Fibroblast of skin of left quadriceps (primary cell): ENCODE measurements at places on chromosomes 7 and 10.

GRCh38 chr7:21251151-21251800 is 176.6 kb upstream of the SP4 start:
- no peak for DNase-seq

- no peak for DNase-seq
Measured at GRCh38 chr10:119416855-119417254, 125.7 kb downstream of the RGS10 start.

GRCh38 chr7:23544913-23545354 is 13.2 kb upstream of the TRA2A start:
- no peak for DNase-seq

DNA sequence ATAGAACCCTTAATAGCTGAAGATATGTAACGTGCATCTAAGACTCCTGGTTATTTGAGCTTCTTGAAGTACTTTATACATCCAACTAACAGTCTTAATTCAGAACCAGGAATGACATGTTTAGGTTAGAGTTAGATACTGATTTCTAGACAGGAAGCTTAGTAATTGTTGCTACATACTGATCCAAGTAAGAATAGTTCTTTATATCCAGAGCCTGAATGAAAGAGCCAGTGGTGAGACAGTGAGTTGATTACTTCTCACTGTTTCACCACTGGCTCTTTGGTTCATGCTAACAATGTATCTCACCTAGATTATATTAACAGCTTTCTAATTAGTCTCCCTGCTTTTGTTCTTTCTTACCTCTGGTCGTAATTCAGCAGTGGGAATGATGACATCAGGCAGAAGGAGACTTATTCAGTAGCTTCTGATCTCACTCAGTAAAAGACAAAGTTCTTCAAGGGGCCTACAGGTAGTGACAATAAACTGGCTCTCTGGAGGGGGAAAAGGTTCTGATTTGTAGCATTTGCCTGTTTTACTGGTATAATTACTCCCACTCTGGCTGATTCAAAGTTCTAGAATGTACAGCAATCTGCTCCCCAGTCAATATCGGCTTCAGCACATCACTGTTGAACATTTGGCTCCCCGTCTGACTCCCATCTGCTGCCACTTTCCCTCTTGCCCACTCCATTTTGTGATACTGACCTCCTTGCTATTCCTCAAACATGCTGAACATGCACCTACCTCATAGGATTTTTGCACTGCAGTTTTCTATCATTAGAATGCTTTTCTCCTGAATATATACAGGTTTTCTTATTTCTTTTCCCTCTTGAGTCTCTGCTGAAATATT is 29.1 kb downstream of the MCU start:
- no peak for DNase-seq

- DNase-seq: no peak
Measured at GRCh38 chr7:132420527-132420926, 155.7 kb downstream of the PLXNA4 start.

DNA sequence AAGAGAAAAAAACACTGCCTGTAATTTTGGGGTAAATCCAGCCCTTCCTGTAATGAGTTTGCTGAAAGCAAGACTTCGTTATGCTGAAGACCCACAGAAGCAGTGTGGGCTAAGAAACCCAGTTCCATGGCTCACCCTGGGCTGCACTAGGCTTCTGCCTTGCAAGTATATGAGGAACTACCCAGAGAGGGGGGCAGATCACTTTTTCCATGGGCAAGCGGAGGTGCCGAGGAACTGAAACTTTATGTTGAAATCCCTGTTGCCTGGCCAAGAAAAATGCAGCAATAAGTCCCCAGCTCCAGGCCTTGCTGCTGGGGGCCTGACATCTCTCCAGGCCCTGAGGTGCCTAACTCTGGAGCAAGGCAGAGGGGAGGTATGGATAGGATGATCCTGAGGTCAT is 8.5 kb downstream of the RASSF4 start:
- DNase-seq: no peak

DNA sequence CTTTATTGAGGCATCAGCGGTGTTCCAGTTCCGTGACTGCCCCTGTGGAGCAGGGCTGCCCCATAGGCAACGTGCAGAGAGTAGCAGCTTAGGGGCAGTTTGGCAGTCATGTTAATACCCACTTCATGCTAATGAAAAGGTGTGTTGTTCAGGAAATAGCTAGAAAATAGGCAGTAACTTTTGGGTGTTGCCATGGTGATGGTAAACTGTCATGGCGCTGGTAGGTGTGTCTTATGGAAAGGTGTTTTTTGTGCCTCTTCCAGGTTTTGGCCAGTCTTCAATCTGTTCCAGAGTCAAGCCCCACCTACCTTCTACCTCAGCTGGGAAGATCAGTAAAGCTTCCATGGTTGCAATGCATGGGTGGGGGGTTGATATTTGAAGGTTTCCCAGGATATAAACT is 36.3 kb upstream of the MINDY3 start:
- DNase-seq: no peak

GRCh38 chr7:131578602-131579001 is 22.2 kb upstream of the PODXL start:
- DNase-seq: no peak
